Natural killer cell (primary cell): ENCODE measurements at places on chromosomes 12 and 14.

GRCh38 chr14:102910442-102910841 is 12.0 kb upstream of the AMN start:
- DNase-seq, result no peak

GRCh38 chr14:32978691-32979255 is 40.1 kb downstream of the NPAS3 start:
- DNase-seq, result no peak

DNA sequence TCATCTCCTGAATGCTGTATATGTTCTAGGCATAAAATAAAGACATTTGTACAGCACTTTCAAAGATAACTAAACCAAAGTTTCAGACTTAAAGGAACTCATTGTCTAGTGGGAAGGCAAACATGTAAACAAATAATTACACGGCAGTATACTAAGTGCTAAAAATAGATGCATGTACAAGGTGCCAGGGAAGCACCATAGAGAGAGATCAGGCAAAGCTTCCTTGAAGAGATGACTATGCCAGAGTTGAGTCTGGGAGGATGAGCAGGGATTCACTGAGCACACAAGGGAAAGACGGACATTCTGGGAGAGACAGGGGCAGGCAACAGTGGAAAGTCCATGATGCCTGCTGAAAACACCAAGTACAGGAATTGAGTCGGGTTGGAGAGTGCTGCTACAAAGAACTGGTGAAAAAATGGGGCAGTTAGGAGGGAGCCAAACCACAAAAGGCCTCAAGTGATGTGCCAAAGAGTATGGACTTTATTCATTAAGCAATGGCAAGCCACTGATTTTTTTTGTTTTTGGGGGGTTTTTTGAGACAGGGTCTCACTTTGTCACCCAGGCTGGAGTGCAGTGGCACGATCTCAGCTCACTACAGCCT is 26.8 kb downstream of the ANKS1B start:
- no peak for DNase-seq

- DNase-seq, result no peak
Measured at GRCh38 chr14:103731916-103732867, 16.6 kb downstream of the ZFYVE21 start.

- no peak for DNase-seq
Measured at GRCh38 chr12:49279706-49280159, 14.9 kb downstream of the TUBA1C start.

GRCh38 chr14:26548406-26548805 is 49.4 kb downstream of the NOVA1 start:
- DNase-seq, result no peak

DNA sequence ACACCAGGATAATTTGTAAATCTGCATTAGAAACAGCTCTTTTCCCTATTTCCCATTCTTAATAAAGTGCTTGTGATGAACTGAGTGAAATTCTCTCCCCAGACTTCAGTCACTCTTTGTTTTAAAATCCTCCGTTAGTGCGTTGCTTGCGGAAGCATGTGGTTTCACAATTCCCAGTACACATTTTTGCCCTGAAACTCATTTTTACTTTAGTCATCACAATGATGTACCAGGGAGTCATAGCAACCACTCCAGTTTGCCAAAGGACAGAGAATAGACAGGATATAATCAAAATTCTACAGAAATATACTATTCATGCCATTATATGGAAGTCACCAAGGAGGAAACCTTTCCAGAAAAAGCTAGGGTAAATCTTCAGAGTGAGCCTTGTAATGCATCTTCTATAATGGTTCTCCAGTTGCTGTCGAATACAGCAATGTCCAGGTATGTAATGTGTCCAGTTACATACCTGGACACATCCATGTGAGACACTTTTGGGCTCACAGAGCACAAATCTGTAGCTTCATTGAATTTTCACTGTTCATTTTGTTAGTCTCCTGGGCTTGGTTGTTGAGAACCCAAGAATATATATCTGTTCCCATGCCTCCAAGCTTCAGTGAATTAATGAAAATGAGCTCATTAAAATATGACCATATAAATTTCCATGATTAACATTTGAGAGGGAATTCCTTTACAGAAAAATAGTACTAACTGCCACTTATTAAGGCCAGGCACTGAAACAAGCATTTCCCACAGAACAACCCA is 57.8 kb downstream of the GPR135 start:
- no peak for DNase-seq

GRCh38 chr12:32270818-32271710 is 128.3 kb upstream of the FGD4 start:
- no peak for DNase-seq

GRCh38 chr14:94115058-94115591 is 4.6 kb downstream of the IFI27 start:
- DNase-seq, result no peak

- no peak for DNase-seq
Measured at GRCh38 chr12:70317781-70318180, 48.3 kb upstream of the KCNMB4 start.
